ENCODE measurements at places on chromosomes 2 and 18.
A peak's percentile ranks its signal among the peaks of the same experiment; 100 is the strongest.

DNA sequence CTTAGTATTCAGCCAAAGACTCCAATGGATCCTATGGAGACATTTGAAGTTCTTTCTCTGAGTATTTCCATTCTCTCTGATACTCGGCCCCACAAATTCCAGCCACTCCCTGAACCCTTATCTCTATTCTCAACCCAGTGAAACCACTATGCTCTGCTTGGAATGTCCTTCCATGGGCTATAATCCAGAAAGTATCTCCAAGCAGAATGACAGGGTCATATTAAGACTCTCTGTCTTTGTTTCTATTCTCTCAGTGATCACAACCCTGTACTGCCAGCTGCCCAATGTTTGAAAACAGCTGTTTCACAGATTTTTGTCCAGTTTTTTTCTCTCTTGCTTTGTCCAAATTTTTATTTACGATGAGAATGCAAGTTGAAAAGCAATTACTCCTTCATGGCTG, 21.9 kb downstream of the CHMP3 start:
- DNase-seq: no peak

DNA sequence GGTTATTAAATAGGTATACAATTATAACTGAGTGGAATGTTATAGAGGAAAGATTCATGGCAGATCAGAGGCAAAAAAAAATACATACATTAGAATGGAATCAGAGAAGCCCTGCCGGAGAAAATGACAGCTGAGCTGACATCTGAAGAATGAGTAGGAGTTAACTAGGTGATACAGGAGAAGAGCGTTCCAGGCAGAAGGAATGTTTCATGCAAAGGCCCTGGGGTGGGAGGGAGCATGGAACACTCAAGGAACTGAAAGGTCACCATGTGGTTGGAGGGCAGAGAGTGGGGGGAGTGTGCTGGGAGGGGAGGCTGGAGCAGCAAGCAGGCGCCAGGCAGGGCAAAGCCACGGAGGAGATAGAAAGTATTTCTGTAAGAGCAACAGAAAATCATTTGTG, 31.6 kb upstream of the CDK5R2 start:
- no peak for DNase-seq

DNA sequence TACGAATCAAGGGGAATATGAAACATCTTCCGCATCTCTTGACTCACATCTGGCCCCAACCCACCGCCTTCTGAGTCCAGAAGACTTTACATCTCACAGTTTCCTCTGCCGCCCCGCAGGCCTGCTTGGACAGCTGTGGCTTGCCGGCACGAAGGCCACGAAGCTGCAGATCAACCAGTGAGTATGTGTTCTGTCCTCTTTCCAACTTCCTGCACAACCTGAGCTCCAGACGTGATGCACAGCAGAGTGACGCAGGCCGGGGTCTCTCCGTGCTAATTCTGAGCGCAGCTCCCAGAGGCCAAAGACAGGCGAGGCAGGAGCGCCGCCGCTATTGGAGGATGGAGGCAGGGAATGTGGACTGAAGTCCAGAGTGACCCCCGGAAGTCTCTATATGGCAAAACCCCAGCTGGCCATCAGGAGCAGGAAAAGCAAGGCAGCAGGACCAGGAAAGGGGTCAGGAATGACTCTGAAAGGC, 93.5 kb downstream of the ZCCHC2 start:
- no peak for DNase-seq

DNA sequence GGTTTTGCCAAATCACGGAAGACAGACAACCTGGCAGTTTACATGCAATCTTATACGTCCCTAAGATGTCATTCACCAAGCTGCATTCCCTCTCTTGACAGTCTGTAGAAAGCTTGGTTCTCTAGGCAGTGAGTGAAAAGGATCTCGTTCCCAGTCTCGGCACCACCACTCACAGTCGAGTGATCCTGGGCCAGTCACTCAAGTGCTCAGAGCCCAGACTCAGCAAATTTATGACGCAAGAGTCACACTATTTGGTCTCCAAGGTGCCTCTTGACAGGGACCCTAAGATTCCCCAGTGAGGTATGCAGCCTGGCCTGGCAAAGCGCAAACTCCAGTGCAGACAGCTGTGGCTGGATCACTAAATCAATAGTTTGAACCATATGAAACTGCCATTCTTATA, 77.9 kb downstream of the EIPR1 start:
- DNase-seq: no peak

GRCh38 chr2:105873721-105874120, 129.0 kb downstream of the NCK2 start:
- DNase-seq: peak; percentile 81

GRCh38 chr2:26685989-26686839, 6.3 kb upstream of the KCNK3 start:
- no peak for DNase-seq

DNA sequence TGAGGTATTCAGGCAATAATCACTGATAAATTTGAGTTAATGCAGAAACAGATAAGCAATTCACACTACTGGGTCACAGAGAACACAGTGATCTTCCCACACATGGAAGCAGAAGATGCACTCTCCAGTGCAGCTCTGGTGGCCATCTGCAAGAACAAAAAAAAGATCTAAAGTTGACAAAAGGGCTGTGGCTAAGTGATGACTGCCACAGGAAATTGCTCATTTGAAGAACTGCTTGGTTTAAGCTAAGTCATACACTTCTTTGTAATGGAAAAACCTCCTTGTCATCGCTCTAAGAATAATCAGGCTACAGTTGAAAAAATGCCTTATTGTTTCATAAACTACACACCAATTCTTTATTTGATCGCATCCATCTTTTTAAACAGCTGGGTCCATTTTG, 115.1 kb downstream of the DTNB start:
- peak; percentile 91 for DNase-seq
